Left ventricle myocardium superior (tissue), 1 donor: ENCODE measurements at places on chromosomes 16 and 17. TPM values are rescaled to one million over a fixed set of nuclear protein-coding genes. Genes with fewer than 3 reads are reported as not detected.

The ZSCAN10 gene
- not detected for total RNA-seq

The TBC1D3I gene
- 0.20 TPM for total RNA-seq

The SRCAP gene
- 49.3 TPM for total RNA-seq

The MMP28 gene
- total RNA-seq, result 1.5 TPM

The SKAP1 gene
- 0.27 TPM for total RNA-seq

The CLEC3A gene
- not detected for total RNA-seq

DNA sequence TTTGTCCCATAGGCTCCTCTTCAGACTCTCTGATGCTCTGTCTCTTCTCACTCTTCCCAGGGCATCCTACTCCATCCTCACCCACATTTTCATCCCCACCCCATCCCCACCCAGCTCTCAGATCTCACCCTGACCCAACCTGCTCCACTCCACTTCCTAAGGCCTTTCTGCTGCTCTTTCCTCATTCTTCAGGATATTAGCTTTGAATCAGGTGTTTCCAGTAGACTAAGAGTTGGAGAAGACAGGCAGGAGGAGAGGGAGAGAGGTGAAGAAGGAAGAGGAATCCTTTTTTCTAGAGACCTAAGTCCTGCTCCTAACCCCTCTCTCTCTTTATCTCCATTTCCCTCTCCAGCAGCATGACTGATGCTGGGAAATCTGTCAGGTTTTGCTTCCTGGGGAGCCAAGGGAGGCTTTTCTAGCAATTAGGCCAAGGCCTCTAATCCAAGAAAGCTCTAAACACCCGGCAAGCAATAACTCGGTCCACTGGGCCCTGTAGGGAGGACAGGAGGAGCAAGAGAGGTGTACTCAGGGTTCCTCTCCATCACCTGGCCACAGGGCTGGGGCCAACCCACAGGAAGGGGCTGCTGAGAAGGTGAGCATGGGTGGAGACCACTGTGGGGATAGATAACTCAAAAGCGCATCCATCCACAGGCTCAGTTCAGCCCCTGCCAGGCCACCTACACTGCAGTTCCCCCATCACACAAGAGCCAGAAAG, 133.3 kb downstream of the TMEM132E start:
- DNase-seq, result no peak

GRCh38 chr16:19265380-19265930, 20.1 kb upstream of the CLEC19A start:
- DNase-seq, result no peak

- DNase-seq, result no peak
Observed at GRCh38 chr17:48150597-48151001, 43.0 kb downstream of the SNX11 start.

GRCh38 chr17:75265614-75266315, 4.1 kb downstream of the MRPS7 start:
- no peak for DNase-seq

GRCh38 chr16:30113031-30113710, at the start of gene GDPD3:
Gene GDPD3 (minus strand): TSS chr16:30113537. CDS start chr16:30113478, 59 bp downstream.
- peak; percentile 75 for DNase-seq

DNA sequence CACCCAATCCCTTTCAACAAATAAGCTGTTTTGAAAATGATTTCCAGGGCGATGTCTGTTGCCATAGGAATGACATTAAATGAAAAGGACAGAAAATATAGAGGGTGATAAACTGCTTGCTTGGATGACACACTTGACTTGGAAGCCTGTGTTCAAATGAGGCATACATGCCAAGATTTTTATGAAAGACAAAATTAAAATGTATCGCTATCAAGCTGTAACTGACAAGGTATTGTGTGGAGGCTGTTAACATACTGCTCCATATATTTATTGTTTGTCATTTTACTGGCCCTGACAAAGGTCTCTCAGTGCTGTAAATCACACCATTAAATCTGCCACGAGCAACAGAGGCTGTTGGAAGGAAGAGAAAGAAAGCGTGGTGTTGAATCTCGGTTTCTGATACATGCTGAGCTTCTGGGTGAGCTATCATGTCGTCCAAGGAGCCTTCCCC, 456.2 kb upstream of the SALL1 start:
- DNase-seq, result no peak

GRCh38 chr17:79916991-79917901, 78.0 kb upstream of the CBX4 start:
- DNase-seq, result no peak
